Activated CD8-positive, alpha-beta T cell treated with anti-CD3 and anti-CD28 coated beads for 36 hours (primary cell): ENCODE measurements at places on chromosomes 7 and 10. TPM values are rescaled to one million over a fixed set of nuclear protein-coding genes. Genes with fewer than 3 reads are reported as not detected.

- no peak overlapping the region for H3K27ac ChIP-seq
- no peak overlapping the region for H3K4me3 ChIP-seq
- H3K27me3 ChIP-seq: peaks cover 2% of the 10 kb centered on the region
- no peaks in the 10 kb centered on the region for H3K36me3 ChIP-seq
- H3K4me1 ChIP-seq: no peaks in the 10 kb centered on the region
Measured at GRCh38 chr7:12895296-12895695, 207.9 kb downstream of the ARL4A start.

DNA sequence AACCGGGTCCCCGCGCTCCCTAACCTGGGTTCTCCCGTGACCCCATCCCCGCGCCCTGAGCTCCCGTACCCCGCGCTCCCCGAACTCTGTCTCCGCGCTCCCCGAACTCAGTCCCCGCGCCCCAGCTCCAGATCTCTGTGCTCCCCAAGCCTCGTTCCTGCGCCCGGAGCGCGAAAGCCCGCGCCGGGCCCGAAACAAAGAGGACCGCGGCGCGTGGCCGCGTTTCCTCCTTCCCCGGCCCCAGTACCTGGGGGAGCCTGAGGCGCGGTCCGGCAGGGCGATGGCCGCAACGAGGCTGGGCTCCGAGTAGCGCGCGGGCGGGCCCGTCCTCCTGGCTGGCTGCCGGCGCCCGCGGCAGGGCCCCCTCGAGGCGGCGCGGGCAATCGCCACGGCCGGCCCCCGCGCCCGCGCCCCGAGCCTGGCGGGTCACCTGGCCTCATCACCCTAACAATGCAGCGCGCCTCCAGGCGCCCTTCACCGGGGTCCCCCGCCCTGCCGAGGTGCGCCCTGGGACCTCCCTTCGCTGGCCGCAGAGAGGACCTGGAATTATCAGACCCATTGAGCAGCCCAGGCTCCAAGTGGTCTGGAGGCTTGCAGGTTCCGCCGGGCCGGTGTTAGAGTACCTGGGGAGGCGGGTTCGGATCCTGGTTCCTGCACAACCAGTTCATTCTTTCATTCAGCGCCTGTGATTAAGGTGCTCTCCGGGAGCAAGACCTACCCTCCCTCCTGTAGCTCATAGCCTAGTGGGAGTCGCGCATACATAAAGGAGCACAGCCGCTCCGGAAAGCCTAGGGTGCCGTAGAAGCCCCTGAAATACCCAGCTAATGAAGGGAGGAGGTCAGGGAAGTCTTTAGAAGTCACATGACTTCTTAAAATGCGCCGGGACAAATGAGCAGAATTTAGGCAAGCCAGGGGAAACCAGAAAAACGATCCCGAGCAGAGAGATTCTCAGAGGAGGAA, at the start of gene TNS3:
Gene TNS3, minus strand, starts transcription at position 308 of the 960 bp plus-strand sequence. CDS start 142,475 bp downstream, outside the sequence.
- H3K4me1 ChIP-seq: peaks cover 5% of the 10 kb centered on the region
- no peak for DNase-seq
- H3K27me3 ChIP-seq: peaks cover 23% of the 10 kb centered on the region
- H3K36me3 ChIP-seq: no peaks in the 10 kb centered on the region
- no peak within 1 kb of the TSS for H3K27ac ChIP-seq

- H3K4me3 ChIP-seq: no peak overlapping the region
- DNase-seq: no peak
- peak overlapping the region; percentile 10 for H3K27ac ChIP-seq
- H3K36me3 ChIP-seq: no peaks in the 10 kb centered on the region
- H3K27me3 ChIP-seq: peaks cover 6% of the 10 kb centered on the region
Measured at GRCh38 chr7:86931439-86931838, 128.0 kb downstream of the ELAPOR2 start.

- peaks cover 22% of the 10 kb centered on the region for H3K4me1 ChIP-seq
- H3K27me3 ChIP-seq: no peaks in the 10 kb centered on the region
- DNase-seq: peak; percentile 85
- H3K27ac ChIP-seq: peak overlapping the region; percentile 88
- peaks cover 55% of the 10 kb centered on the region for H3K36me3 ChIP-seq
Measured at GRCh38 chr7:1961701-1962276, 271.0 kb downstream of the MAD1L1 start.

GRCh38 chr10:73875139-73875475, 752 bp upstream of the CAMK2G start:
- peaks cover 11% of the 10 kb centered on the region for H3K36me3 ChIP-seq
- H3K27me3 ChIP-seq: no peaks in the 10 kb centered on the region
- peak; percentile 53 for DNase-seq
- peak overlapping the region; percentile 92 for H3K27ac ChIP-seq
- H3K4me1 ChIP-seq: peaks cover 69% of the 10 kb centered on the region
- H3K4me3 ChIP-seq: peak overlapping the region; percentile 82

DNA sequence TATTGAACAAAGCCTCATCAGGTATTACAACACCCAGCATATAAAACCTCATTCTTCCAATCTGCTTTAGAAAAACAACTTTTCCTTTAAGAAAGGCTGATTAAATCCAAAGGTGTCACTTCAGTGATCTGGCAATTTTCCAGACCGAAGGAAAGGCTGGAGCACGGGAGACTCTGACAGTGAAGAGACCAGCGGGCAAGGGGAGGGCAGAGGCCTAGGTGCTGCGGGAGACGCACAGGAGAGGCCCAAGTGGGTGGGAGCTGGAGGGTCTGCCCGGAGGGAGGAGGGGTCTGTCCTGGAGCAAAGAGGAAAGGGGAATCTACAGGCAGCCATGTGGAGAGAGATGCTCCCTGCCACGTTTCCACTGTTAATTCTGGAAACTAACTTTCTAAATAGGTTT, 24.3 kb upstream of the PPP2R2D start:
- H3K27me3 ChIP-seq: peaks cover 19% of the 10 kb centered on the region
- DNase-seq: no peak
- H3K4me1 ChIP-seq: peaks cover 4% of the 10 kb centered on the region
- no peak overlapping the region for H3K4me3 ChIP-seq

- peaks cover 1% of the 10 kb centered on the region for H3K36me3 ChIP-seq
- H3K4me1 ChIP-seq: peaks cover 4% of the 10 kb centered on the region
- no peak overlapping the region for H3K27ac ChIP-seq
- H3K4me3 ChIP-seq: no peak overlapping the region
Measured at GRCh38 chr7:12303062-12303461, 92.0 kb downstream of the TMEM106B start.

DNA sequence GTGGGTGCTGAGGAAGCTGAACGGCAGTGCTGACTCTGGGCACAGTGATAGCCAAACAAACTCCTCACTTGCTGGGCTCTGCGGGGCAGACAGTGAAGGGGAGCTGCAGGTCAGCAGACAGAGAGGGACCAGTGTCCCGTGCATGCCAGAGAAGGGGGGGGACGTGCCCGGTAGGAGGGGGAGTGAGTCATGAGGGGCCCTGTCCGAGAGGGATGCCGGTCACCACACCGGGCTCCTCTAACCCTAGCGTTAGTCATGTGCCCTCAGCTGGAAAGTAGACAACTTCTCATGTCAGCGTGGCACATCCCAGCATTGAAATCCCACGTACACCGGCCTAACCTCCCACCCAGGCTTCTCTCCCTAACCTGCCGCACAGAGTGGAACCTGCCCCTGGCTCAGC, 117.1 kb upstream of the DPP6 start:
- no peak overlapping the region for H3K27ac ChIP-seq
- no peaks in the 10 kb centered on the region for H3K27me3 ChIP-seq
- H3K4me3 ChIP-seq: no peak overlapping the region

DNA sequence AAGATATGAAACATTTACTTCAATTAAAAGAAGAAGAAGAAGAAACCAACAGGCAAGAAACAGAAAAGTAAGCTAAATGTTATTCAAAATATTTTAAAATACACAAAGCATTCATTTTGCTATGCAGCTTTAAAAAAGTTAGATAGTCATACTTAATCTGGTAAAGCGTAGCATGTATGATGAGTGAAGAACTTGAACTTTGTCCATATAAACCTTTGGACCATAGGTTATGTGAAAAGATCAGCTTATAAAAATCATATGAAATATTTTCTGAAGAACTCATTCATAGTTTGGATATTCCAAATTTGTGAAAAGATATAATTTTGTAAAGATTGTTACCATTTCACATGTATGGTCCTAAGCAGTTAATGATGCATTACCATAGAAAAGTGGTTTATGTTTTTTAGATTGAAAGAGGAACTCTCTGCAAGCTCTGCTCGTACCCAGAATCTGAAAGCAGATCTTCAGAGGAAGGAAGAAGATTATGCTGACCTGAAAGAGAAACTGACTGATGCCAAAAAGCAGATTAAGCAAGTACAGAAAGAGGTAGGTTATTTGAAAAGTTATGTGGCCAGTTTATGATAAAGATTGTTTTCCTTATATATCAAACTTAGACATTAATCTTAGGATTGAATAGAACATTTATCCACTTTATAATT, 37.3 kb downstream of the KIF20B start:
- DNase-seq: no peak
- no peaks in the 10 kb centered on the region for H3K27me3 ChIP-seq
- peaks cover 6% of the 10 kb centered on the region for H3K4me1 ChIP-seq
- H3K27ac ChIP-seq: no peak overlapping the region

Gene NEURL1
- 1.9 TPM for total RNA-seq

DNA sequence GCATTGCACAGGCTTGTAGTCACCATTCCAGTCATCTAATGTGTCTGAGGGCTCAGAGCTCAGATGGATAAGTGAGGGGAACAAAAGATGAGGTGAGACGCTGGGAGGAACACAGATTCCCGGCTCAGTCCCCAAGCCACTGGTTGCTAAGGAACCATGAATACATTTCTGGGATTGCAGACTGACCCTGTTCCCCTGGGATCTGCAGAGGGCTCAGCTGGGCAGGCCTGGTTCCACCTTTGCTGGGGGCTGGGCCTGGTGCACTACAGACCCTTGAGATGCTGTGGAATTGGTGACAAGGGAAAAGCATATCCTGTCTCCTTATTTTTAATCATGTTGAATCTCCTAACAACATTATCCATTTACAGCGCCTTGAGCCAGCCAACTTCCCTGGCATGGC, 19.2 kb downstream of the ELFN1 start:
- DNase-seq: no peak
- no peak overlapping the region for H3K27ac ChIP-seq
- no peaks in the 10 kb centered on the region for H3K4me1 ChIP-seq
- peaks cover 12% of the 10 kb centered on the region for H3K27me3 ChIP-seq

DNA sequence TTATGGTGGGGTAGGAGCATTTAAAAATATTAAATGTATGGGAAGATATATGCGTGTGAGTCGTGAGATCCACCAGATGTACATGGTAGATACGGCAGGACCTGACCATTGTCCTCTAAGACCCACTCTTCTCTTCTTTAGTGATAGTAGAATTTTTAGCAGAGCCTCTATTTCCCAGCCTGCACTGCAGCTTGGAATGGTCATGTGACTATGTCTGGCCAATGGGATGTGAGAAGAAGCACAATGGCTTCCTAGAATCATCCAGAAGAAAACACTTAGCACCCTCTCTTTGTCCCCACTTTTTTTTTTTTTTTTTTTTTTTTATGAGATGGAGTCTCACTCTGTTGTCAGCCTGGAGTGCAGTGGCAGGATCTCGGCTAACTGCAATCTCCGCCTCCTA, 86.6 kb upstream of the CYTH3 start:
- H3K4me1 ChIP-seq: no peaks in the 10 kb centered on the region
- H3K36me3 ChIP-seq: no peaks in the 10 kb centered on the region
- H3K27ac ChIP-seq: no peak overlapping the region
- H3K27me3 ChIP-seq: no peaks in the 10 kb centered on the region

Gene OGDHL
- total RNA-seq: 0.40 TPM

DNA sequence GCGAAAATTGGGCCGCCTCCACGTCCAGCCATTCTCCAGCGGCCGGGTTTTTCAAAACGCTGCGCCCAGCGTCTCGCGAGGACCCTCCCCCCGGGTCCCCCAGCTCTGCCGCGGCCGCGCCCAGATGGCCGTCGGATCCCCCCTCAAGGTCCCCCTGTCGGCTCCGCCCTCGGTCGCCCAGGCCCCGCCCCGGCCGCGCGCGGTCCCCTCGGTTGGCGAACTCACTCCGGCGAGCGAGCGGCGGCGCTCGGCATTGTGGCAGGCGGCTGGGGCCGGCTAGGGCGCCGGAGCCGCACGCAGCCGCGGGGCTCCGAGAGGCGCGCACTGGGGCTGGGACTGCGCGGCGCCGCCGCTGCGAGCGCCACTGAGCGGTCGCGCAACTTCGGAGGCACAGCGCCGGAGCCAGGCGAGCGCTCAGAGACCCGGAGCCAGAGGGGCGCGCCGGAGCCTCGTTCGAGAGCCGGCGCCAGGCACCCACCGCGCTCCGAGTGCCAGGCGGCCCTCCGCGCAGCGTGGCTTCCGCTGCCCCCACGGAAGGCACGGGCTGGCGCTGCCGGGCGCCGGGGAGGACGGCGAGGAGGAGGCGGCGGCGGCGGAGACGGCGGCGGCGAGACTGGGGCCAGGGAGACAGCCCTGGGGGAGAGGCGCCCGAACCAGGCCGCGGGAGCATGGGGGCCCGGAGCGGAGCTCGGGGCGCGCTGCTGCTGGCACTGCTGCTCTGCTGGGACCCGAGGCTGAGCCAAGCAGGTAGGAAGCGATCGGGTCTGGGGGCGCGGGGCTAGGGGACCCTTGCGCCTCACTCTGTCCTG, at the start of gene UNC5B:
Gene UNC5B, plus strand, starts transcription at position 253 of the 809 bp plus-strand sequence. Its CDS starts 416 bp downstream, at position 669.
- peaks cover 14% of the 10 kb centered on the region for H3K4me1 ChIP-seq
- no peak within 1 kb of the TSS for H3K27ac ChIP-seq
- H3K27me3 ChIP-seq: peaks cover 71% of the 10 kb centered on the region

- no peaks in the 10 kb centered on the region for H3K27me3 ChIP-seq
- no peak for DNase-seq
- no peaks in the 10 kb centered on the region for H3K36me3 ChIP-seq
- H3K4me1 ChIP-seq: no peaks in the 10 kb centered on the region
- no peak overlapping the region for H3K4me3 ChIP-seq
- no peak overlapping the region for H3K27ac ChIP-seq
Measured at GRCh38 chr7:46568420-46569132, 647.5 kb upstream of the IGFBP3 start.

DNA sequence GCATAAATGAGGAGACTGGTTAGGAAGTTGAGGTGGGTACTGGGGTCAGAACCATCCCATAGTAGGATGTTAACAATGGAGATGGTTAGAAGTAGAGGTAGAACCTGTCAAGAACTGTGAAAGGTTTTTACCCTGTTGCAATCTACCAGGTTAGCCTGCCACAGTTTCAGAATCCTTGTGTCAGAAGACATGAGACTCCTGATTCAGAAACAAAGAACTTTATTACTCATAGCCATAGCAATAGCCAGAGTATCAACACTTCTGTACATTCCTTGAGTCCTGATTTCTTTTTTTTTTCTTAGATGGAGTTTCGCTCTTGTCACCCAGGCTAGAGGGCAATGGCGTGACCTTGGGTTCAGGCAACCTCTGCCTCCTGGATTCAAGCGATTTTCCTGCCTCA, 200.9 kb downstream of the GRM3 start:
- H3K27ac ChIP-seq: no peak overlapping the region
- no peak overlapping the region for H3K4me3 ChIP-seq
- DNase-seq: no peak
- H3K4me1 ChIP-seq: no peaks in the 10 kb centered on the region
- H3K36me3 ChIP-seq: no peaks in the 10 kb centered on the region
- H3K27me3 ChIP-seq: peaks cover 3% of the 10 kb centered on the region

GRCh38 chr7:143979998-143980397, 20.1 kb upstream of the OR6B1 start:
- H3K27me3 ChIP-seq: peaks cover 1% of the 10 kb centered on the region
- DNase-seq: no peak
- H3K36me3 ChIP-seq: no peaks in the 10 kb centered on the region
- H3K4me3 ChIP-seq: no peak overlapping the region
- H3K4me1 ChIP-seq: no peaks in the 10 kb centered on the region

DNA sequence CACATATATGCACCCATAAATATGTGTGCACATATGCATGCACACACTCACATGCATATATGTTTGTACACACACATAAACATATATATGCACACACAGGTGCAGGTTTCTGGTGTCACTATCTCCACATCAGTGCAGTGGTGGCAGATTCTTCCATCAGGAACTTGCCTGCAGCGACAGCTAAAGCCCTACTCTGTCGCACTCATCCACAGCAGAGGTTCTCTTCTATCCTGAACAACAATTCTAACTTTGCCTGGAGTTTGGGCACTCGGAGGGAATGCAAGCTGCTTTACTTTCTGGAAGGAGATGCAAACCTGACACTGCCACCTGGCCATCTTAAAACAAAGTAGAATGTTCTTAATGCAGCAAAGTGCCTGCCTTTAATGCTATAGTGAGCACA, 745.8 kb downstream of the GRID1 start:
- DNase-seq: no peak
- peaks cover 1% of the 10 kb centered on the region for H3K27me3 ChIP-seq
- no peaks in the 10 kb centered on the region for H3K36me3 ChIP-seq
